Fibroblast of skin of left quadriceps (primary cell): ENCODE measurements at places on chromosomes 12 and 14.

DNA sequence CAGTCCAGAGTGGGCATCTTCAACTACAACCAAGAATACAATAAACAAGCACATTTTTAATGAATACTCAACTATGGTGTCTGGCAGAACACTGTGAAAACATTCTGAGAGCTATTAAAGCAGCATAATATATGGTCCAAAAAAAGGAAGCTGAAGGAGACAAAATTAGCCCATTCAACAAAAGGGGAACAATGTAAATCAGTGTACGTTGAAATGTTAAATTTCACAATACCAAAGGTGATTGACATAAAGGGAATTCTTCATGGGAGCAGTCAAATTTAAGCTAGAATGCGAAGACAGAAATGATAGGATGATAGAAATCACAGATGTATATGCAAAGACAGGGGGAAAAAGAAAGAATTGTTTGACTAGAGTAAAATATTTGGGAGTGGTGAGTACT lies 41.3 kb upstream of the SYCP3 start:
- DNase-seq = no peak

DNA sequence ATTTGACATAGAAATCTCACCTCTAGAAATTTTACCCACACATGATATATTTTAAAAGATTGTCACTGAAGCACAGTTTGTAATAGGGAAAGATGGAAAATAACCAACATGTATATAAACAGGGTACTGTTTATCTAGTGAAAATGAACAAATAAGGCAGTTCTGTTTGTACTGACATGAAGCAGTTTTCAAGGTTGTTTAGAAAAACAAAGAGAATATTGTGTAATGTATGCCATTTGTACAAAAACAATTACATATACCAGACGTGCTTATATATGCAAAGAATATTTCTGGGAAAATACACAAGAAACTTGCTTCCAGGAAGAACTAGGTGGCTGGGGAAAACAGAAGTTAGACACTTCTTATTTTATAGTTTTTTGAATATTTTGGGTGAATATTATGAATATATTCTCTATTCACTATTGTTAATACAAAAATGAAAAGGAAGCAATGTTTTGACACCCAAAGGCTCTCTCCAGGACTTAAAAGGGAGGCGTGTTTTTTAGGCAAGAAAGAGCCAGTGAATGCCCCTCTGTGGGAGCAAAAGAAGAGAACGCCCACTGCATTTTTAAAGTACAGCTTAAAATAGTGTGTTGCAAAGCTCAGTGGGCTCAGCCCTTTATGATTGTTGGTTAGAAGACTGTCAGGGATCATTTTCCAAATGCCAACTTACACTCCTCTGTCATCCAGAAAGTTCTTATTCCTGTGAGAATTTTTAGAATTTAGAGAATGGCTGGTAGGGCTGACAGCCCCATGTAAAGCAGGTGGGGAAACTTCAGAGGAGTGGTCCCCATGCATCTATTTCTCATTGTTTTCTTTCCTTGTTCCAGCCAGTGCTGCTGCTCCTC lies 59.6 kb upstream of the FERMT2 start:
- no peak for DNase-seq

DNA sequence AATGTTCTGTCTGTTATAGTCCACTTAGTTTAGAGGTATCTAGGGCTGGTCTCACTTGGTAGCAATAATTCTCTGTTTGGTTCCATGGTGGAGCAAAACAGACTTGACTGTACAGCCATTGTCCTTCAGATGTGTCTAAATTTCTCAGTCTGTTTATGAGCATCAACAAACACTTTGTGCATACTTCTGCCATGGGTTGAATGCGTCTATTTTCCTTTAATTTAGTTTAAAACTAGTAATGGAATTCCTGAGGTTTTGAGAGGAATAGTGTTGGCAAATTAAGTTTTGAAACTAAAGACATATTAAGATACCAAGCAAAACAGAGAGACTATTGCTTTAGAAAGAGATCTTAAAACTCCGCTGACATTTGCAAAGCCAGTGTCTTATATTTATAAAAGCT lies 22.6 kb downstream of the FRS2 start:
- no peak for DNase-seq

- DNase-seq = no peak
These were observed 122.1 kb downstream of the SOX5 start for GRCh38 chr12:23827353-23827752.

DNA sequence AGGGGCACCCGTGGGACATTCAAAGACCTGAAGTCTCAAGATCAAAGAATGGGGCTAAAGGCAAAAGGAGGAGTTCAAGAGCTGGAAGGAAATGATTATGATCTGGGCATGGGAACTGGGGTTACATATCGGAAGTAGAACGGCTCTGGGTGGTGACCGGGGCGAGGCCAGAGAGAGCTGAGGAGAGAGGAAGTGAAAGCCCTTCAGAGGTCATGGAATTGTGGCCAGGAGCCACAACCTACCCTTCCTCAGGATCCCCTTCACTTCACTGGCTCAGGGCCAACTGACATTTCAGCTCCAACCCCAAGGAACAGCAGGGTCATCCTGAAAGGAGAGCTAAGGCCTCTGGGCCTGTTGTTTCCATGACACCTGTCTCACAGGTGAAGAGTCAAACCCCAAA lies 57.8 kb downstream of the GALNT16 start:
- DNase-seq = no peak

GRCh38 chr14:36256126-36256801 lies 64.2 kb downstream of the MBIP start:
- no peak for DNase-seq

DNA sequence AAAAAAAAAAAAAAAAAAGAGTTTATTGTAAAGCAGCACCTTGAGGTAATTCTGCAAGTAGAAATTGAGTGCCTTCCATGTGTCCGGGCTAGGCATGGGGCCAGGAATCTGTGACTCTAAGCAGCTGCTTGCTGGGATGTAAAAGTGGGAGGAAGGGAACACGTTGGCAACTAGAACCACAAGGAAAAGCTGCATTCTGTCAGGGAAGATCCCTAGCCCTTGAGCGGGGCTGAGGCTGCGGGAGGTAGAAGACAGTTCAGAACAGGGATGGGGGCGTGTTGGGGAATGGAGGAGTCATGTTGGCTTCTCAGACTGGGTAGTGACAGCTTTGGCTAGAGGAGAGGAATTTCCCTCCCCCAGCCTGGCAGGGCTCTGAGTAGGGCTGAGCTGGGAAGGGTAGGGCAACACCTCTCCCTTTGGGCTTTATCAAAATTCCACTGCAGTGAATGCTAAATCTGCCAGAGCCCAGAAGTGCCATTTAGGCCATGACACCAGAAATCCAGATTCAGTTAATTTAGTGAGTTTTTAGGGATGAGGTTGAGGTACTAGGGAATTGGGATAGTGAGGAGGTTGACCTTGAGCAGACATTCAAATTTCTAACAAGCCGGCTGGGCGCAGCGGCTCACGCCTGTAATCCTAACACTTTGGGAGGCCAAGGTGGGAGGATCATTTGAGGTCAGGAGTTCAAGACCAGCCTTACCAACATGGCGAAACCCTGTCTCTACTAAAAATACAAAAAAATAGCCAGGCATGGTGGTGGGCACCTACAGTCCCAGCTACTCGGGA lies 3.4 kb upstream of the TRAFD1 start:
- peak; percentile 47 for DNase-seq

- no peak for DNase-seq
These were observed 26.0 kb upstream of the RXYLT1 start for GRCh38 chr12:63753743-63754142.

- no peak for DNase-seq
These were observed 1178.3 kb upstream of the FLRT2 start for GRCh38 chr14:84351646-84352045.

DNA sequence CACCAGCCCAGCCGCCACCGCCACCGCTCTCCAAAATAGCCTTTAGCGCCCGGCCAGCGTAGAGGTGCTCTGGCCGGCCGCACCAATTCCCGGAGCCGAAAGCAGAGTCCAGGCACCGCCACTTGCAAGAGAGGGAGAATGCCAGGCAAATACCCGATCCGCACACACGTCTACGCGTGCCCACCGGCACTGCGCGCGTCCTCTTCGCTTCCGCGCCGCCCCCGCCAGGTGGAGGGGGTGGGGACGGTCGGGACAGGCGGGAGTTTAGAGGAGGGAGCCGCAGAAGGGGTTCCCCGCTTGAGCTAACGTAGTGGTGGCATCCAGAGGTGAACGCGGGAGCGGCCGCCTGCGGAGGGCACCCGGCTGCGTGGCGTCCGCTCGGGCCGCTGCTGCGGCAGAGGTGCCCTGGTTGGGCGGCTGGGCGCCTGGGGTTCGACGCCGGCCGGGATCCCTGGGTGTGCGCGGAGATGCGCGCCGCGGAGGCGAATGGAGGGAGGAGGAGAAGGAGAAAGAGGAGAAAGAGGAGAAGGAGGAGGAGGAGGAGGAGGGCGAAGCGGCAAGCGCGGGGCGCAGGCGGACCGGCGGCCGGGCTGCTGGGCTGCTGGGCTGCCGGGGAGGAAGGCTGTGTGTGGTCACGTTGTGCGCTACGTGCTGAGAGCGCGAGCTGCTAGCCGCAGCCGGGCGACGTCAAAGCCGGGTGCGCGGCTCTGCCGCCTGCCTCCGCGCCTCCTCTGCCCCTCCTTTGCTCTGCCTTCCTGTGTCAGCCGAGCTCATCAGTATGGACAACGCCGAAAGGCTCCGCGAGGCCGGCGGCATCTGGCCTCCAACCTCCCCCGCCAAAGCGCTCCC lies at the start of gene MDGA2:
Gene MDGA2 (minus strand): TSS at position 140 of the 849 bp plus-strand sequence.
- DNase-seq = no peak

DNA sequence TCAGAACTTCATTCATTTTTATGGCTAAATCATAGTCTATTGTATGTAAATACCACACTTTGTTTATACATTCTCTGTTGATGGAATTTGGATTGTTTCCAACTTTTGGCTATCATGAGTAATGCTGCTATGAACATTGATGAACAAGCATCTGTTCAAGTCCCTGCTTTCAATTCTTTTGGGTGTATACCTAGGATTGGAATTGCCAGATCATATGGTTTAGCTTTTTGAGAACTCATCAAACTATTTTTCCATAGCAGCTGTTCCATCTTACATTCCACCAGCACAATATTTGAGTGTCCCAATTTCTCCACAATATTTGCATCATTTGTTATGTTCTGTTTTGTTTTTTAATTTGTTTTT lies 52.3 kb upstream of the CCND2 start:
- peak; percentile 3 for DNase-seq

- DNase-seq = no peak
These were observed 3.6 kb downstream of the TNS2 start for GRCh38 chr12:53053218-53054111.

- no peak for DNase-seq
These were observed 6.1 kb downstream of the A2ML1 start for GRCh38 chr12:8828257-8829124.

DNA sequence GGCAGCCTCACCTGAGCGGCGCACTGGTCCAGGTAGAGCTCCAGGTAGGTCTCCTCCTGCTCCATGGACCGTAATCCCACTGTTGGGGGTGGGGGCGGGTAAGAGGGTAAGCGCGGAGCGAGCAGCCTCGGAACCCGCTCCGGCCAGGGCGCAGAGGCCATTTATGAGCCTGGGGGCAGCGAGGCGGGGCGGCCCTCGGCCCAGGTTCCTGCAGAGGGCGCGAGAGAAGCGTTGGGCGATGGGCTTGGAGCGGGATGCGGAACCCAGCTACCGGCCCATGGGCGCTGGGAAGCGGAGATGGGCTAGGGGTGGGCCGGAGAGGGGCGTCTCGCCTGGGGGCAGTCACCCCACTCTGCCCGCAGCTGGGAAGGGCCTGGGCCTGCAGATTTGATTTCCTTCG lies at the start of gene TBPL2:
Gene TBPL2 (minus strand): TSS at position 232 of the 400 bp plus-strand sequence. CDS start 167 bp downstream, at position 65.
- no peak for DNase-seq

GRCh38 chr12:100101000-100101399 lies 41.7 kb downstream of the BLTP3B start:
- no peak for DNase-seq

GRCh38 chr14:29953501-29953900 lies 25.9 kb upstream of the PRKD1 start:
- DNase-seq = no peak

DNA sequence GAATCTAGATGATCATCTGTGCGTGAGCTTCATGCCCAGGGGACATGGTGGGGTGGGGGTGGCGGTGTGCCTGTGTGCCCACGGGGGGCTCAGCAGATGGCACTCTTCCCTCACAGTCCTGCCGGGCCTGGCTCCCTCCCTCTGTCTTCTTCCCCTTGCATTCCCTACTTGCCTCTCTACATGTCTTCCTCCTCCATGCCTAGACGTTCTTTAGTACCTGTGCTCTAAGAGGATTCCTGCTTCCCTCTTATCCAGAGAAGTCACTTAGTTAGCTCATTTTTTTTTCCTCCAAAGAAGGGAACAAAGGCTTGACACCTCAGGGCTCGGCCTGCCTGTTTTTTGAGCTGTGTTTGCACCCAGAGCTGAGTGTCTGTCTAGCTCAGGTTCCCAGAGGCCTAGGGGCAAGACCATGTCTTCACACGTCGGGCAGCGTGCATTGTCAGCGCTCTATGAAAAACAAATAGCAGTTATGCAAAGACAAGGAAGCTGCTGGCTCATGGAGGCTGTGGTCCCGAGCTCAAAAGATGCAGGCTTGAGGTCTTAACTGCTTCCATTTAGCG lies 48.8 kb downstream of the NINJ2 start:
- peak; percentile 3 for DNase-seq

DNA sequence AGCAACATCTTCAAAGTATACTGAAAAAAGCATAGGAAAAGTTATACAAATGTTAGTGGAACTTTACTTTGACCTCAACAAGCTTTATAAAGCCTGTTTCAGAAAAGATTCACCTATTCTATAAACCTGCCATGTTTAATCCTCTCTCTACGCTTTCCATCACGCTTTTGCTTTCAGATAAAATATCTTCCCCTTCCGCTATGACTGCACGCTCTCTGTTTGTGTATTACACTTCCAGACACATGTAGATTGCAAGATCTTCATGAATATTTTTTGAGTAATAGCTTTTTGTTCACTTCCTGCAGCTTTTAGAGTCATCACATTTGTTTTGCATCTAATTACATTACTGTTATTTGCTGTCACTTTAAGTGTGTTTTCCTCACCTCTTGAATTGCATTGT lies 271.4 kb downstream of the RASSF9 start:
- no peak for DNase-seq

- no peak for DNase-seq
These were observed 69.3 kb downstream of the EEA1 start for GRCh38 chr12:92859650-92860386.

- no peak for DNase-seq
These were observed 210.3 kb downstream of the BTG1 start for GRCh38 chr12:91935296-91935695.

- no peak for DNase-seq
These were observed 247.9 kb upstream of the RGS6 start for GRCh38 chr14:71684323-71684722.

DNA sequence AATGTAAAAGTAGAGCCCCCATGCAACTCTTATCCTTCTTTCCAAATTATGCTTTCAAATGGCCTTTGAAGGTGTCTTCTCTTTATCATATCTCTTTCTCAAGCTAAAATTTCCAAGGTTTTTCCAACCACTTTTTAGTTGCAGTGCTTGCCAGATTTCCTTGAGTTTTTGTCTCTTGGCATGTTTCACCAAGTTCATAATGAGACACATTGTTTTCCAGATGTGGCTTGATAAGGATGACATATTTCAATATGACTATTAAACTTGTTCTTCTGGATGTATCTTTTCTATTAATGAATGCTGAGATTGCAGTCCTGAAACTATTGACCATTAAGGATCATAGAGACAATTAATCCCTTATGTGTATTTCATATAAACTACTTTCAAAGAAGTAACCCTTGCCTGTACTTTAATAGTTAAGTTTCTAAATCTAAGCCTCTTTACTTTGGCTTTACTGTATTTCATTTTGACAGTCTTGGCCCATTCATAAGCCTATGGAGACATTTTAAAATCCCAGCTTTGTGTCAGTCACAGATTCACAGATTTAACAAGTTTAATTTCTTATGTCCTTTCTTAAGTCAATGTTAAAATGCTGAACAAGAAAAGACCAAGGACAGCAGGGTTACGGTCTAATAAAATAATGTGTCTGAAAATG lies 151.5 kb downstream of the LRFN5 start:
- DNase-seq = no peak

GRCh38 chr14:32434180-32434579 lies 105.1 kb downstream of the AKAP6 start:
- no peak for DNase-seq
